ENCODE measurements at places on chromosomes 12 and 14.

GRCh38 chr14:66288511-66288910 is 197.7 kb upstream of the CCDC196 start:
- DNase-seq, result no peak

DNA sequence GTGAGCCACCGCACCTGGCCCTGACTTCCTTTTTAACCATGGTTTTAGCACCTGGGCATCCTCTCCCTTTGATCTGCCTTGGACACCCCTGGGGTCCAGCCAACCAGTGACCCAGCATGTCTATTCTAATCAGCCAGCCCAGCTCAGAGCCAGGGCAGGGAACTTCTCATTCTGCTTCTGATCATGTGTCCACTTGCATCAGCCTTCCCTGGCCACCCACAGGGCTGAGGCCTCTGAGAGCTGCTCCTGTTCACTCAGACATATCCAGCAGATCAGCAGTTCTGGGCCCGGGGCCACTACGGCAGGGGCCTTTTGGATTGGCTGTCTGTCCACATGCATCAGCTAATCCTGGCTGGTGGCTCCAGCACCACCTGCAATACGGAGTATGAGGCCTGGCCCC is 117.9 kb upstream of the MAP1LC3B2 start:
- no peak for DNase-seq

DNA sequence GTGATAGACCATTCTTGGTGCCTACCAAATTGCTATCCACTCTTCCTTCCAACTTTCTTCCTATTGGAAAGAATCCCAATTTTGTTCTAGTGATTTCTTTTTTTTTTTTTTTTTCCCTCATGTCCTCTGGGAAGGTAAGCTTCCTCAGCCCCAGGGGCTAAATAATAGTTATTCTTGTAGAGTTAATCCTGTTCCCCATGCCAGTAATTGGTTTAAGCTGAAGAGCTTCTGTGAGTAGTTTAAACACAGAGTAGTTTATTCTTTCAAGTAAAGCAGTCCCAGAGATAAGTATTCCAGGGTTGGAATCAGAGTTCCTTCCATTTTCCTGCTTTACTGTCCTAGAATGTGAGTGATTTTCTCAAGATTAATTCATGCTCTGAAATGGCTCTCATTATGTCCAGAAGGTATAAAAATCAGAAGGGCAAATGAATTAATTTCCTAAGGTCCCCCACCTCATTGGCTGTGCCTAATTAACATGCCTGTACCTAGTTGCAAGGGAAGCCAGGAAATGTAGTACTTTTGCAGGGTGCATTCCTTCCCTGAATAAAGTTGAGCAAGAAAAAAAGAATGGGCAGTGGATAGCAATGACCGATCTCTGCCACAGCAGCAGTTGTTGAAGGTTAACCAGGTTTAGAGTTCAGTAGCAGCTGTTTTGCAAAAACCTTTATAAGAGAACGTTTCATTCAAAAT is 97.8 kb downstream of the PLEKHA5 start:
- DNase-seq, result no peak

- DNase-seq, result no peak
These were observed 145.8 kb upstream of the TMPO start for GRCh38 chr12:98369581-98369980.

- no peak for DNase-seq
These were observed 19.4 kb downstream of the ADGRD1 start for GRCh38 chr12:130973109-130973508.

GRCh38 chr14:96660123-96660522 is 137.1 kb upstream of the VRK1 start:
- no peak for DNase-seq

- no peak for DNase-seq
These were observed 44.4 kb upstream of the CERS5 start for GRCh38 chr12:50211392-50212070.

- DNase-seq, result peak; percentile 55
These were observed at the start of gene NIN for GRCh38 chr14:50830932-50831725. NIN (minus strand) TSS chr14:50831162; CDS start chr14:50822056, 9,106 bp downstream.

- no peak for DNase-seq
These were observed 1.9 kb downstream of the RESF1 start for GRCh38 chr12:31961137-31961536.

DNA sequence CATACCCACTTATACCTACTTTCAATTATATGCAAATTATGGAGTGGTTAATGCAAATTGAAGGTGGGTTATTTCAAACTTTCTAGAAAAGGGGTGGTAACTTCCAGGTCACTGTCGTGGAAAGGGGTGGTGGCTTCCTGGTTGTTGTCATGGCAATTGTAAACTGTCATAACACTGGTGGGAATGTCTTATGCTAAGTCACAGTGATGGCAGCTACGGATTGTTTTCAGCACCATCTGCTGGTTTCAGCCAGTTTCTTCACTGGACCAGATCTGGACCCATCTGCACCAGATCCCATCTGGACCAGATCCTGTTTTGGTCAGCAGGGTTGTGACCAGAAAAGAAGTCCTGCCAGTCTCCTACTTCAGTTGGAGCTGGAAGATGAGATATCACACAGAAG is 1469.3 kb downstream of the AACS start:
- DNase-seq, result no peak

DNA sequence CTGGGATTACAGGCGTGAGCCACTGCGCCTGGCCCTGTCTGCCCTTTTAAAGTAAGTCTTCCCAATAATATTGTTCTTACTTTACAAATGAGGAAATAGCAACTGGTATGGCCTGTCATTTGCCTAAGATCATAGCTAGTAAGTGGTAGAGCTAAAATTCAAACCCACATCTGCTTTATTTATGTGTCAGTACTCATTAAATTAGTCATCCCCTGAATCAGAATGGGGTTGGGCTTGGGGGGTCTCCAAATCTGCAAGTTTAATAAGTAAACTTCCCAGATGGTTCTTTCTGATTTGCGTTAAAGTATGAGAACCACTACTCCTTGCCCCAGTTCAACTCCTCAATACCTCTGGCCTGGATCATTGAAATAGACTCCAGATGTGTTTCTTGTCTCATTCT is 96.2 kb downstream of the FAR2 start:
- no peak for DNase-seq

GRCh38 chr12:53956251-53956887 is 1.7 kb downstream of the HOXC12 start:
- no peak for DNase-seq

GRCh38 chr14:34678306-34678705 is 36.1 kb downstream of the CFL2 start:
- DNase-seq, result no peak

- no peak for DNase-seq
These were observed 86.2 kb downstream of the RIN3 start for GRCh38 chr14:92599811-92600210.

DNA sequence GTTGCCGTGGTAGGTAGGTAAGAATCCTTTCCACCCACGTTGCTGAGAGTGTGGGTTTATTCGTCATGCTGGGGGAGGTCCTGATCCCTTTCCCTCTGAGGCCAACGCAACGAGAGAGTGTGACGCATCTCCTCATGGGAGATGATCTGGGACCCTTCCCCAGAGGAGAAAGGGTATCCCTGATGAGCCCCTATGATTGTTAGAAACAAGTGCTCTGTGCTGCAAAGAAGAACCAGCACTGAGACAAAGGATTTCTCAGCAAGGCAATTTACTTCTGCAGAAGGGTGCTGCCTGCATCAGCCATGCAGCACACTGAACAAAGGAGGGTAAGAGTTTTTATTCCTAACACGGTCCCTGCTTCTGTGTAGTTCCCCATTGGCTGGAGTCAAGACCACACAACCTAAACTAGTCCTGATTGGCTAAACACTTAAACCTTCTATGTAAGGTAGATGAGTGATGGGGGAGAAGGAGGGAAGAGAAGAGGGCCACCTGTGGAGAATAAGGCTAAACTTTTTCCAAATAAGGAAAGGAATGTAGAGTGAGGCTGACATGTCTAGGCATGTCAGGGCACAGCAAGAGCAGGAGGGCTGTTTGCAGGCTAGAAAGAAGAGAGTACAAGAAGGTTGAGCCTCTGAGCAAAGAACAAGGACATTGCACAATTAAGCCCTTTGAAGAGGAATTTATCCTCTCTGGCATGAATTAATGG is 21.3 kb downstream of the CLEC2A start:
- no peak for DNase-seq

DNA sequence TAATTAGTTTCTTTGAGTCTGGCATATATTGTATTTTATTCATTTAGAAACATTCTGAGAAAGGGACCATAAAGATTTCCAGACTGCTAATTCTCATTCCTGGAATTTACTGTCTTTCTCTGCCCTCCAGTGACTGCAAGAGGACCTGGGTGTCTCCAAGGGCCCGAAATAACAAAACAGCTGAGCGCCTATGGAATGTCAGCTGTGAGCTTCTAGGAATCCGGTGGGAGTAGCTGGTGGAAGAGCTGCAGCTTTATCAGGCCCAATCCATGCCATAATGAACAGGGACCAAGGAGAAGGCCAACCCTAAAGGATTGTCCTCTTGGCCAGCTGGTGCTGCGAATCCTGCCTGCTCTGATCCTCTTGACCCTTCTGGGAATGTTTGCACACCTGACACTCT is 31.9 kb downstream of the RDH12 start:
- no peak for DNase-seq

DNA sequence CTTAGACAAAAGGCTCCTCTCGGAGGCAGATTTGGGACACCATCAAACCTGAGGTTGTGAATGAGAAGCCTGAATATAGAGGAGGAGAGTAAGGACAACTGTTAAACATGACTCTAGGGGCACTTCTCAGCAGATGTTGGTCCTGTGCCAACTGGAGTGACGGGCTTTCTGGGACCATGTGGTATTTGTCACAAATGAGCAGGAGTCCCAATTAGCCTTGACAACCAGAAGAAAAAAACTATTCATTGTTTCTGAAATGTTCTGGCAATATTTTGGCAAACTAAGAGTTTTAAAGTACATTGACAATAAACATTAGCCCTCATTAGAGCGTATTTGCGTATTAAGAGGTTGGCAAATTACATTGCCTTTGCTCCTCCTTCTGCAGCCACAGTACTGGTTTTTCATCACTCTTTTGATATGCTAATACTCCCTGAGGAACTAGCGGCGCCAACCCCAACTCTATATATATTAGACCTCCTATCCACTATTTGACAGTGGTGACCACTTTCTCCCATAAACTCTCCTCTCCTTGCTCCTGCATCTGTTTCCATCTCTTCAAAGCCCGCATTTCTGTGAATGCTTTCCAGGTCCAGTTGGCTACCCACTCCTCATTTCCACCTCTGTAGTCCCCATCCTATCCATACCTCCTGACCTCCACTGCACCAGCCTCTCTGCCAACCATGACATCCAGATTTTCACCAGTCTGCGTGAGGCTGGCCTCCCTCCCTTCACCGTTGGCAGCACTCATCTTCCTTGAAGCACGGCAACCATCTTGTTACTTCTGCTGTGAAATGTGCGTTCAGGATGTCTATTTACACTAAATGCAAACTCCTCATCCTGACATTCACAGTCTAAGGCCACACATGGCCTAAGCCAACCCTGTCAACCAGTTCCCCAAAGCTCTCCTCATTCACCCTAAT is 100.7 kb downstream of the ZFC3H1 start:
- DNase-seq, result no peak

GRCh38 chr12:4482936-4483335 is 37.3 kb upstream of the FGF6 start:
- DNase-seq, result no peak

- no peak for DNase-seq
These were observed 286.9 kb downstream of the ERC1 start for GRCh38 chr12:1277905-1278304.

- DNase-seq, result no peak
These were observed 62.7 kb downstream of the HMGA2 start for GRCh38 chr12:65886996-65887395.

DNA sequence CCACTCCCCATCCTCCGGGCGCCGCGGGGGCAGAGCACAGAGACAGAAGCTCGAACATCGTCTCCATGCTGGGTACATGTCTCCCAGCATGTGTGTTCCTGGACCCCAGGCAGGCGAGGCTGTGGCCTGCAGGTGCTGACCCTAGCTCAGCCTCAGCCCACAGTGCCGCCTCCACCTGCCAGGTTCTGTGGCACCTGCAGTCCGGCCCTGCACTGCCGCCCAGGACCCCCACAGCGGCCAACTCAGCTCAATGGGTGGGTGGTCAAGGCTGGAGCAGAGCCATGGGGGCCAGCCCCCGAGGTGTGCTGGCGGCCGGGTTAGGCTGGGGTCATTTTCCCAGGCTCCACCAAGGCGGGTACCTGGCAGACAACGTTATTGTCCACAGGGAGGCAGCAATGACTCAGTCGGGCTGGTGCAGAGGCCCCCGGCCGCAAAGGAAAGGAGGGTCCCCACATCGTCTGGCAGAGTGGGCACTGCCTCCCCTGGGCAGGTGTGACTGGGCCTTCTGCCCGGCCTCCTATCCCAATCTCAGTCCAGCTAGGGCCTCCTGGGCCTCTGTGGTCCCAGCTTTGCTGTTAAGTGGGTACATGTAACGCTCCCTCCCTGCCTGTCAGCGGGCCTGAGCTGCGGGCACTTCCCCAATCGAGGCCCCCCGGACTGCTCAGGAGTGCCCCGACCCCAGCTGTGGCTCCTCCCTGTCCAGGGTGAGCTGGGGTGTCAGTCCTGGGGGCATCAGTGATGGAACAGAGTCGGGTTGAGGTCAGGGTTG is 20.2 kb upstream of the NUDT14 start:
- no peak for DNase-seq

GRCh38 chr12:83172866-83173649 is 486.4 kb downstream of the TMTC2 start:
- DNase-seq, result no peak

Measured in NCI-H2029 treated with DMSO at 0.1 percent for 48 hours (cell line).